Esophagus muscularis mucosa (tissue), 4 donors: ENCODE measurements at places on chromosomes 7 and 10. TPM values are rescaled to one million over a fixed set of nuclear protein-coding genes. Genes with fewer than 3 reads are reported as not detected.

GRCh38 chr7:128879939-128880746, 17.5 kb downstream of the ATP6V1F start:
- no peaks in the 10 kb centered on the region for H3K36me3 ChIP-seq
- no peaks in the 10 kb centered on the region for H3K27me3 ChIP-seq
- no peak for DNase-seq
- no peaks in the 10 kb centered on the region for H3K4me1 ChIP-seq
- H3K4me3 ChIP-seq, result no peak overlapping the region

SPACDR gene
- total RNA-seq, result not detected

SNX8 gene
- 9.6 TPM for total RNA-seq

LBX1 gene
- not detected for total RNA-seq

DNA sequence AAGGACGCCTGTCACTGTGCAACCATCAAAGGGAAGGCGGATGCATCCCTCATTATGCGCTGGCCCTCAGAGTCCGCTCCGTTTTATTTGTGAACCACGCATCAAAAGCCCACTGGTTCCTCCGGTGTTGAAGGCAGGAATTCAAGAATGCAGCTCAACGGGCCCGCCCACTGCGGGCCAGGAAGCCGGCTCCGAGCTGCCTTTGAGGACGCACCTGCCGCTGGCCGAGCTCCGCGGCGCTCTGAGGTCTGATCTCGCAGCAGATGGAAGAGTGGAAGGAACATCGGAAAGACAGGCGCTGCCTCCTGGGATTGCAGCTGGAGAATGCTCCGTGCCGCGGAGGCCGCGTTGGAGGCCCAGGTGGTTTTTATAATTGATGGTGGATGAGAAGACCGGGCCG, 56.9 kb upstream of the ADGRA1 start:
- H3K27ac ChIP-seq, result no peak overlapping the region
- no peaks in the 10 kb centered on the region for H3K27me3 ChIP-seq
- no peak for DNase-seq
- H3K4me3 ChIP-seq, result no peak overlapping the region
- H3K36me3 ChIP-seq, result no peaks in the 10 kb centered on the region
- H3K4me1 ChIP-seq, result no peaks in the 10 kb centered on the region

GRCh38 chr7:114976666-114977065, 54.8 kb downstream of the MDFIC start:
- peaks cover 33% of the 10 kb centered on the region for H3K4me1 ChIP-seq
- H3K27ac ChIP-seq, result no peak overlapping the region

DNA sequence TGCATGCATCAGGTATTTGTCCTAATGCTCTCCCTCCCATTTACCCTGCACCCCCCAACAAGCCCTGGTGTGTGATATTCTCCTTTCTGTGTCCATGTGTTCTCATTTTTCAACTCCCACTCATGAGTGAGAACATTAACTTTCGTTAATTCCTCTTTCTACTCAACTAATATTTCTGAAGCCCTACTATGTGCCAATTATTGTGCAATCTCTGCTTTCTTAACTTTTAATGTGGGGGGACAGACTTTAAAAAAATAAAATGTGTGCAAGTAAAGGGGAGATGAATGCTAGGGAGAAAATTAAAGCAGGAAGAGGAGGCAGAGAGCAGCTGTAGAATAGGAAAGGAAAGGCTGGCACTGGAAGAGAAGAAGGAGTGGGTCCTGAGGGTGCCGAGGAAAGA, 954.0 kb upstream of the C7orf33 start:
- H3K4me1 ChIP-seq, result no peaks in the 10 kb centered on the region
- no peak for DNase-seq
- no peaks in the 10 kb centered on the region for H3K36me3 ChIP-seq
- no peaks in the 10 kb centered on the region for H3K27me3 ChIP-seq
- no peak overlapping the region for H3K4me3 ChIP-seq

SH2B2 gene
- 7.9 TPM for total RNA-seq

SPOCK2 gene
- total RNA-seq, result 8.8 TPM
